ENCODE measurements at places on chromosomes 5 and 9.
A peak's percentile ranks its signal among the peaks of the same experiment; 100 is the strongest.

DNA sequence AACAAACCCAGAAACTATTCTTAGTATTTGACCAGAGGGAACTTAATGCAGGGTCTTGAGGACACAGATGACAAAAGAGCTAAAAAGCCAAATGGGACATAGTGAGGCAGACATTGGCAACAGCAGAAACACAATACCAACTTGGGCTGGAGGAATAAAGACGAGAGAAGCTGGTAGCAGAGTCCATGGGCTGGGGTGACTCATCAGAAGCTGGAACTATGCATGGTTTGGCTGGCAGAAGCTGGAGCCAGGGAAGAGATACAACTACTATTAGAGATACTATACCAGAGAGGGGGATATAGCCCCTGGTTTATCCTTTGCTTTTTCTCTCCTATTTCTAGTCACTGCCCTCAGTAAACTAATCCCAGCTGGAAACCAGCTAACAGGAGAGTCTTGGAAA, 29.2 kb upstream of the DPYSL3 start:
- DNase-seq: no peak

GRCh38 chr5:113390224-113390623, 44.6 kb downstream of the TSSK1B start:
- no peak for DNase-seq

GRCh38 chr9:85969727-85970126, 28.8 kb downstream of the NAA35 start:
- no peak for DNase-seq

DNA sequence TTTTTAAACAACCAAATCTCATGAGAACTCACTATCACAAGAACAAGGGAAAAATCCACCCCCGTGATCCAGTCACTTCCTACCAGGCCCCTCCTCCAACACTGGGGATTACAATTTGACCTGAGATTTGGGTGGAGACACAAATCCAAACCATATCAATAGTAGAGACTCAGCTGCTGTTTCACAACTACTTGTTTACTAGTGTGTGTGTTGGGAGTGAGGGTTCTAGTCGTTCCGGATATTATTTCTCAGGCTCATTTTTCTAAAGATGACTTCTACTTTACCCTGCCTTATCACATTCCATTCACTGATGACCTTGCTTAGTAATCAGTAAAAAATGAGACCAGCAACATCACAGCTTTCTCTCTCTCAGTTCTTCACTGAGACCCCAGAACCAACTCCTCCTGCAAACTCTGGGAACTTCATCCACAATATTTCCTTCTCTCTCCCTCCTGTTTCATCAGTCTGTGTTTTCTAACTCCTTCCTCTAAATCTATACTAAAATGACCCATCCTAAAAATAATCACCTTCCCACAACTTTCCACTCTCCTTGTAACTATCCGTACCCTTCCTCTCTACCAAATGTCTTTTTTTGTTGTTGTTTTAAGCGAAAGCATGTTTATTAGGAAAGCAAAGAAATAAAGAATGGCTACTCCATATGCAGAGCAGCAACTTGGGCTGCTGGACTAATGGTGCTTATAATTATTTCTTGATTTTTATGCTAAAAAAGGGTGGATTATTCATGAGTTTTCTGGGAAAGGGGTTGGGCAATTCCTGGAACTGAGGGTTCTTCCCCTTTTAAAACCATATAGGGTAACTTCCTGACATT, 121.5 kb upstream of the SPRY4 start:
- no peak for DNase-seq

- peak; percentile 72 for DNase-seq
These were observed 152.8 kb downstream of the GAS1 start for GRCh38 chr9:86794391-86795046.

- no peak for DNase-seq
These were observed 5.4 kb downstream of the ACTL7B start for GRCh38 chr9:108850293-108850897.

DNA sequence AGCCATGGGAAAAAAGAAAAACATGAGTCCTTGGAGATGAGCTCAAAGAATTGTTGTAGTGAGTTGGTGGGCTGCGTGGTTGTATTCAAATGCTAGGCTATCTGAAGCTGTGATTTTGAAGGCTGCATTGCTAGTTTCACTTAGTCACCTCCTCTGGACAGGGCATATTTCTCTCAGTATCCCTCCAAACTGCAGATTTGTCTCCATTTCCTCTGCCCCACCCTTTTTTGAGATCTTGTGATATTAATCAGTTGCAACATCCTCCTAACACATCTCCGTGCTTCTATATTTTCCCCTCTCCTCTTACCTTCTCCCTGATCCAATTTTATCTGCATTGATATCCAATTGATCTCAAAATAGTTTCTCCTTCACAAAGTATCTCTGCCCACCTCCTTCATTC, 1048.0 kb upstream of the WWC1 start:
- no peak for DNase-seq

GRCh38 chr9:126758916-126759585, 45.8 kb upstream of the ZBTB43 start:
- DNase-seq: no peak

DNA sequence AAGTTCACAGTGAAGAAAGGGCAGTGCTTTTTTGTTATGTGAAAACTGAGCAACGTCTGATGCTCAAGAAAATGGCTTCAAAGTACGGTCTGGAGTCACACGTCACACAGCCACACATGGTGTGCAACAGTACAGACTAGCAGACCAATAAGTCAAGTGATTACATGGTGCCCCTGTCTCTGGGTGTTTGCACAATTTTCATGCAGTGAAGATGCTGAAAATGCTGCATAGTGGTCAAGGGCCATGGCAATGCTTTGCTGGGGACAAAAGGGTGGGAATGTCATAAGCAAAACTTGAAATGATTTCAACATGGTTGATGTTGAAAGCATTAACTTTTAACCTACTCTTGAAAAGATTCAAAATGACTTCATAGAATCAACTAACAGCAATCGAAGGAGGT, 231.2 kb downstream of the EBF1 start:
- no peak for DNase-seq

DNA sequence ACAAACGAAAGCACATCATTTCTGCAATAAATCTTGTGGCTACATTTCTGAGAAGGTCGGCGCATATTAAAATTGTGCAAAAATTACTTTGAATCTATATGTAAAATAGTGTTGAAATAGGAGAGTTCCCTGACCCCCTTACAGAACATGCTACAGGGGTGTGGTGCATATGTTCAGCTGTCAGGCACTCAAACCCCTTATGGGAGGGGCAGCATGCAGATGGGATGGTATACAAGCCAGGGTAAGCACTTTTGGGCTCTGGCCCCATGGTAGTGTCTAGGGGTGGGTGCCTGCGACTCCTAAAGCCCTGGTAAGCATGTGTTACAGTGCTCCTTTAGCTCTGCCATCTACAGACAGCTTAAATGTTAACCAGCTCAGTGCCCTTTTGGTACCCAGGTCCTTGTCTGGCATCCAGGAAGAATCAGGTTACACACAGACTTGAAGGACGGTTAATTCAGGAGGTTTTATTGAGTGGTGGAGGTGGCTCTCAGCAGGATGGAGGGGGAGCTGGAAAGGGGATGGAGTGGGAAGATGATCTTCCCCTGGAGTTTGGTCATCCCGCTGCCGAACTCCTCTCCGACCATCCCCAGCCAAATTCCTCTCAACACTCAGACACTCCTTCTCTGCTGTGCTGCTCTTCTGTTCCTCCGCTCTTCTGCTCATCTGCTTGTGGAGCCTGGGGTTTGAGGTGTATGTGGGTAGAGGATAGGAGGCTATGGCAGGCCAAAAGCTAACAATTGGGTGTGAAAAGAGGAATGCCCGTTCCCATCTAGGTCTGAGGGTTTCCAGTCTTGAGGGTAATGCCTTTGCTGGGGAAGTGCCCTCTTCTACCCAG, 84.6 kb upstream of the RASEF start:
- no peak for DNase-seq

DNA sequence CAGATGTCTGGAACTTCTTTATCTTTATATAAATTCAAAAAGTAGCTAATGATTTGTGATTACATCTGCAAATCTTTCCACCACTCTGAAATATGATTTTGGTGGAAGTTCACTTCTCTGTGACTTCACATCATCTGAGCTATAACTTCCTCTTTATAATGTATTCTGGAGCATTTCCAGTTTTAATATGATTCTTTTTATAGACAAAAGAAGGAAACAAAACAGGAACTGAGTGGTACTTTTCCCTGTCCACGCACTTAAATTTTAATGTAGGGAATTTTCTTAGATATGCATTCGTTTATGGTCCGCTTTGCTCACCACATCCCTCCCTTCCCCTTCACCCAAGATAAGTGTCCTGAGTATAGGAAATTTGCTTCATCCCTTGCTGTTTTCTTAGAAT, 333.5 kb downstream of the CHSY3 start:
- no peak for DNase-seq

DNA sequence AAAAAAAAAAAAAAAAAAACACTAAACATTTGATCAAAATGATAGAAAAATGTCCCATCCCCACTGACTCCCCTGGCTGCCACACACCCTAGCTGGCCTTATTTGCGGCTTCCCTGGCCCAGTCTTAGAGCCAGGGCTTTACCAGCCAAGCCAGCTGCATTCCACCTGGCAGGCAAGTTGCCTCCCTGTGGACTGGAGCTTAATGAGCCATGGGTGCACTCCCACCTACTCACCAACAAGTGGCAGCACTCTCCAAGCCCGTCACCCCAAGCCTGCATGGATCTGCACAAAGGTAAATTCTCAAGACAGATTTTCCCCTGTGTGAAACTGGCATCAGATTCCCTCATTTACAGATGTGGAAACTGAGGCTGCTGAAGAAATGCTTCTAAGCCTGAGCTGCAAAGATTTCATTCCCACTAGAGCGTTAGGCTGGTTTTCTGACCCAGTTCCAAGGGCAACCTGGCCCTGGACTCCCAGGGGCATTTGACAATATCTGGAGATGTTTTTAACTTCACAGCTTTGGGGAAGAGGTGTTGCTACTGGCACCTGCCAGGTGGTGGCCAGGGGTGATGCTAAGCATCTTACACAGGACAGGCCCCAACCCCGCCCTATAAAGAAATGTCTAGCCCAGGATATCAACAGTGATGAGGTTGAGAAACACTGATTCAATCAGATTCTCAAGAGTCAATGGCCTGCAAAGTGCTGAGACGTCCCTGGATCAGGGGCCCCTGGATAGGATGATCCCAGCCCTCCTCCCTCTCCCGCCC, 21.9 kb upstream of the VDAC1 start:
- DNase-seq: no peak

DNA sequence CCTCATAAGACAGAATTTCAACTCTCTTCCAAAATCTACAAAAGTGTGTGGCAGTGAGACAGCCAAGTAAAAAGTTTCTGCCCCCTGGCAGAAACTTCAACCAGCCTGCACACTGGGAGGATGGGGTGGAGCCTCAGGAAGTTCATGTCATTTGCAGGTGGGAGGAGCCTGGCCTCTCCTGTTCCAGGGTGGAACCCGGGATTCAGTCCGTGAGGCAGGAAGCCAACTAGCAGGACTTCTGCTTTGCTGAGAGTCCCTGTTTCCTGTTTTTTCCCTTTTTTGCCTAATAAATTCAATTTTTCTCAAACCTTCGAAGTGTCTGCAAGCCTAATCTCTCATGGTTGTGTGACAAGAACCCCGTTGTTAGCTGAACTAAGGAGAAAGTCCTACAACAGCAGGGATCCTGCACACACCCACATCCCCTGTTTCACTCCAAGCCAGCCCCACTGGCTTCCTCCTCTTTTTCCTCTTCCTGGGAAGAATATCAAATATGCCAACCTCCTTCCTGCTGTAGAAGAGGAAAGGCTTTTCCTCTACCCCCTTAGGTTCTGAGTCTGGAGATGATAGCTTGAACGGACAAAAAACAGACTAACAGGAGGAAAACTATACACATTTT, 69.3 kb downstream of the ALDH7A1 start:
- DNase-seq: peak; percentile 40

DNA sequence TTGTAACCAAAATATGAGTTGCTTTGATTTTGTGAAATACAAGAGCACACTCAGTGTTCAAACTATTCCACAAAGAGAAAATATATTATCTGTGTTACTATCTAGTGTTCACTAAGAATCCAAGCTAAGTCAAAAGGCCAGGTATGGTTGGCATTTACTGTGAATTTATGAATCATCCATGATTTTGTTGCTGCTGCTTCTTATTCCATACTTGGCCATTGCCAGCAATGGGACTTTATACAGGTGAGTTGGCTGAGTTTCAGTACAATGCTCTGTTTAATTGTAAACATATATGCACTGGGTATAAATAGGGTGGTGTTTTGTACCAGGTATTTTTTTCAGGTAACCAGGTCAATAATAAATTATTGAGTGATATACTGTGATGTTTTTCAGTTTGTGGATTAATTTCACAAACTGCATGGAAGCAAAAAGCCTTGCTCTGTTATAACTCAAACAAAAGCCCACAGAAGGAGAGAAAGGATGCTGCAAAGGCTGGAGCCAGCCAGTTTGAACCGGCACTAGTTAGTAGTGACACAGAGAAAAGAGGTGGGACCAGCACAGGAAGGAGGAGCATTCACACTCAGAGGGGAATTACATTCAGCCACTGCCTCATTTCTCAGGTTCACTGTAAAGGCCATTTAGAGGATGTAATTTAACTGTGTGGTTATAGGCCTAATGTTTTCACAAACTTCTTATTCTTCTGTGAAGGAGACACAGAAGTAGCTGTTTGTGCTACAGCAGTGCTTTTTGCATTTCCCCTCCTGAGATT, 381.8 kb downstream of the ADGRV1 start:
- DNase-seq: peak; percentile 71

- no peak for DNase-seq
These were observed 366.9 kb upstream of the IRX2 start for GRCh38 chr5:3118340-3118739.

GRCh38 chr9:100465274-100465673, 7.7 kb upstream of the TMEFF1 start:
- DNase-seq: no peak

GRCh38 chr5:170152767-170153166, 47.1 kb downstream of the FOXI1 start:
- no peak for DNase-seq

DNA sequence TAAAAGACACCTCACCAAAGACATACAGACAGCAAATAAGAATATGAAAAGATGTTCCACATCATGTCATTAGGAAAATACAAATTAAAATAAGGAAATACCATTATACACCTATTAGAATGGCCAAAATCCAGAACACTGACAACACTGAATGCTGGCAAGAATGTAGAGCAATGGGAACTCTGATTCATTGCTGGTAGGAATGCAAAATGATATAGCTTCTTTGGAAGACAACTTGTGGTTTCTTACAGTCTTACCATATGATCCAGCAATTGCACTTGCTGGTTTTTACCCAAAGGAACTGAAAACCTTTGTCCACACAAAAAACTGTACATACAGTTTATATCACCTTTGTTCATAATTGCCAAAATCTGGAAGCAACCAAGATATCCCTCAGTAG, 6.5 kb downstream of the TMEM161B start:
- no peak for DNase-seq

GRCh38 chr9:28792716-28793115, 1219.4 kb upstream of the C9orf72 start:
- no peak for DNase-seq
